ENCODE measurements at places on chromosomes 5 and 9.

GRCh38 chr9:4497395-4497794 lies 7.1 kb downstream of the SLC1A1 start:
- no peak for DNase-seq

DNA sequence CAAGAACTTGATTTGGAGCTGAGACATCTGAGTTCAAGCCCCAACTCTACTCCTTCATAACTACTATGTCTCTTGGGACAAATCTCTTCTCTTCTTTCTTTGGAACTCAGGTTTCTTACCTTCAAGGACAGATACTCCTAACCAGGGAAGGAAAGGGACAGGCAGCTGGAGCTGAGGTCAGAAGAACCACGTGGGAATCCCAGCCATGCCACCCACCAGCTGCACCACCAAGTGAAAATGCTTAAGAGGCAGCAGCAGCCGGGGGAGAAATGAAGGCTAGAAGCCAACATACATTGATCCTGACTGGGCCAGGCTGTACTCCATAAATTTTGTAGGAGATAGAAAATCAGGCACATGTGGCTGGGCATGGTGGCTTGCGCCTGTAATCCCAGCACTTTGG lies 9.6 kb upstream of the OR5C1 start:
- no peak for DNase-seq

GRCh38 chr9:115495052-115495635 lies 377.2 kb upstream of the TNC start:
- no peak for DNase-seq

GRCh38 chr5:763998-764781 lies 20.3 kb downstream of the ZDHHC11B start:
- DNase-seq: no peak

- DNase-seq: no peak
These were observed 1.7 kb upstream of the MRNIP start for GRCh38 chr5:179860301-179860700.

- no peak for DNase-seq
These were observed 62.4 kb upstream of the FSD1L start for GRCh38 chr9:105385381-105385985.

GRCh38 chr5:78518365-78519197 lies 130.0 kb downstream of the LHFPL2 start:
- DNase-seq: no peak

DNA sequence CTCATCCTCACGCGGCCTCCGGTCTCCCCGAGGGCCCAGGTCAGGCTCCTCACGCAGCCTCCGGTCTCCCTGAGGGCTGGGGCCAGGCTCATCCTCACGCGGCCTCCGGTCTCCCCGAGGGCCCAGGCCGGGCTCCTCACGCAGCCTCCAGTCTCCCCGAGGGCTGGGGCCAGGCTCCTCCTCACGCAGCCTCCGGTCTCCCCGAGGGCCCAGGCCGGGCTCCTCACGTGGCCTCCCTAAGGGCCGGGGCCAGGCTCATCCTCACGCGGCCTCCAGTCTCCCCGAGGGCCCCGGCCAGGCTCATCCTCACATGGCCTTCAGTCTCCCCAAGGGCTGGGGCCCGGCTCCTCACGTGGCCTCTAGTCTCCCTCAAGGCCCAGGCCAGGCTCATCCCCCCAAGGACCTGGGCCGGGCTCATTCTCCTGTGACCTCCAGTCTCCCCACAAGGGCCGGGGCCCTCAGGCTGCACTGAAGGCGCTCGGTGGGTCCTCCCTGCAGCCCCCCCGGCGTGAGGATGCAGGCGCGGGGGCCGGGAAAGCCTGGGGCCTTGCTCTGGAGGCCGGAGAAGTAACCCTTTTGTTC lies 51.2 kb upstream of the FCN2 start:
- no peak for DNase-seq
